ENCODE measurements at places on chromosomes 4 and X.
A peak's percentile ranks its signal among the peaks of the same experiment; 100 is the strongest.

GRCh38 chrX:9462456-9462855 is 2.4 kb upstream of the TBL1X start:
- DNase-seq = no peak

DNA sequence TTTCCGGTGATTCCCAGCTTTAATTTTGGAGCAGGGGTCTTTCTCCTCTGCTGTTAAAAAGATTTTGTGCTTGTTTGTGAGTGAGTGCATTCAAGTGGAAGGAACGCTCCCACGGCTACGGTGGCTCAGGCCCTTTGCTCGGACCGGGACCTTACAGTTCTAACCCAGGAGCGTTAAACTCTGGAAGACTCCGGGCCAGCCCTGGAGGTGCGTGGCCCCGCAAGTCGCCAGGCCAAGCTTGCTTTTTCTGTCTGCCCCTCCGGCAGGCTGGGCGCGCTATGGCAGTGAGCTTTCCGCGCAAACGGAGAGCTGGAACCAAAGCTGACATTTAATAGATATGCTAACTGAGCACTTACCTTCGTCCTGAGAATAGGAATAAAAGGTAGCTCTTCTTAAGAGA is 18.3 kb upstream of the PITX2 start:
- DNase-seq = no peak

DNA sequence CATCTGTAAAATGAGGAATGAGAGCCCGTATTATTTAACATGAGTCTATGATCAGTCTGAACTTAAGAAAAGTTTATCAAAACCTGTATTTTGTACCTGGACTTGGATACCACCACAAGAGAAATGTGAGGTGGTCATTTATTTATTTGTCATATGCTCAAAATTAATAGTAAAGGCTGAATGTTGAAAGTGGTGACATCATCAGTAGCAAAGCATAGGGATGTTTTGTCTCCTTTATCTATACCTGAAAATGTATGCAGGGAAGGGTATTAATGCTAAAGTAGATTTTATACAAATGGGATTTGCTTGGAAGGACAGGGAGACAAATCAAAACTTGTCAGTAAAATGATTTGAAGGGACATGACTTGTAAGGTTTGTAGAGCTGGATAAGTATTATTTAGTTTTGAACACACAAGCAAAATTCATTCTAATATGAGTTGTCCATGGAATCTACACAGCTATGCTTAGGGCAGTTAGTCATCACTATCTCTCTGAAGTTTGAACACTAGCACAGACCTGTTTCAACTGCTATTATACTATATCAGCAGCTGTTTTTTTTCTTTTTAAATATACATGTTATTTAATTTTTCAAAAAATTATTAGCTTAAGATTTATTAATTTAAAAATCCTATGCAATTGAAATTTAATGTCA is 52.4 kb upstream of the GUCY1A1 start:
- DNase-seq = no peak

GRCh38 chrX:18619288-18619687 is 52.6 kb downstream of the RS1 start:
- no peak for DNase-seq

DNA sequence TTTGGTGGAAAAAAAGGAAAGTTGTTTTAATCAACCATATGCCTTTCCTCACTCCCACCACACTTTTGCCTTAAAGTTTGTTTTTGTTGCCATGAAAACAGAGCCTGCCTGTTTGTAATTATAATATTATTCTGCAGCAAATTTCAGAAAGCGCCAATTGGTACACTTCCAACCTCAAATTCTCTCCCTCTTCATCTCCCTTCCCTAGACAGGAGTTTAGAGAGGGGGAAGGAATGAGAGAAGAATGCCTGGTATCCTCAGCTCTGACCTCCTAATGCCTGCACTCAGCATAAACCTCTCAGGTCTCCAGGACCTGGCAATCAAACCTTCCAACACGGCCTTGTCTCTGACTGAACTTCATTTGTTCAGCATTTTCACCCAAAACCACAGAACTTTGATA is 138.4 kb upstream of the HCCS start:
- DNase-seq = peak; percentile 4

DNA sequence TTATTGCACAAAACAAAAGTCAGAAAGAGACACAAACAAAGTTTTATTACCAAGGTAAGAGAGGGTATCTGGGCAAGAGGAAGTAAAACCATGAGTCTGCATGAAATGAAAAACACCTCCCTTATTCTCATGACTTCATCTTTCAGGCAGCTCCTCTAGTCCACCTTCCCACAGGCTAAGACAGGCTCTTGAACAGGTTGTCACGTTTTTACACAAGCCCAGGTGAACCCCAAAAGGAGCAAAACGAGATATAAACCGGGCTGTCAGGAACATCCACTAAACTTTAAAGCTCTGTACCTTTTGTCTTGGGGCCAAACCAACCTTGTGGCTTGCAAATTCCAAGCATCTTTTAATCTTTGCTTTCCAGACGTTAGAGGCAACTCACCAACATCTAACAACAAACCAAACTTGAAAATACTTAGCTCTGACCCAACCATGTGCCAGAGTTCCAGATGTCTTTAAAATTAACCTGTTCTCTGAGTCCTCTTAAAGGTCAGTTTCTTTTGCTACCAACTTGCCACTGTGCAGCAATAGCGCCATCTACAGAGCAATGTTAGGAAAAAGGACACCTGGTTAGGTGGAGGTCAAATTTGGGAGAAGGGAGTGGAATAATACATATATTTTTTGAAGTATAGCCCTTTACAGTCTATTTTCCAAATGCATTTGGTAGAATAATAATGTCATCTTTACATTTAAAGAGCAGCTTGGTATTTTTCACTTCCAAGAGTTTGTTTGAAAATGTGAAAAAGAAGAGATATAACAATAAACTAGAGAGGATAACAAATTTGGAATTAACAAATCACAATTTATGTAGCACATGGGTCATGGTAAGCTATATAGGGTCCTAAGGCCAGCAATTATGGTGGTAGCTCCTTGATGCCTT is 73.1 kb downstream of the QRFPR start:
- DNase-seq = peak; percentile 16

Measured in AG09309 (cell line).